Activated CD4-positive, alpha-beta T cell treated with anti-CD3 and anti-CD28 coated beads, Interleukin-2, amount 50 U/mL, for 4 hours (primary cell): ENCODE measurements at places on chromosomes 1 and 21.

- DNase-seq, result no peak
Observed at GRCh38 chr1:161017756-161018630, 3.0 kb downstream of the F11R start.

DNA sequence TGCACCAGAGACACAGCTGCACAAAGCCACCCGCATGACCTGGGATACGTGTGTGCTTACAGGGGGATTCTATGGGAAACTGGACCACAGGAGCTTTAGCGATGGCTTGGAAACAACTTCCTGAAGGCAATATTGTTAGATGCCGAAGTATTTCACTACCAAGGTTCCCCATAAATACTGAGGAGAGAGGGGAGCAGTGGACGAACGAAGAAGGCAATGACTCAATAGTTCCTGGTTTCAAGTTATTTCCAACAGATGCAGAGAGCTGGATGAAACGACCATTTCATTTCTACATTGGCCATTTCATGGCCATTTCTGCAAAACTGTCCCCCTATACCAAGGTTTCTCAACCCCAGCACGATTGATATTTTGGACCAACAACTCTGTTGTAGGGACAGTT lies 61.3 kb downstream of the CD34 start:
- no peak for DNase-seq

DNA sequence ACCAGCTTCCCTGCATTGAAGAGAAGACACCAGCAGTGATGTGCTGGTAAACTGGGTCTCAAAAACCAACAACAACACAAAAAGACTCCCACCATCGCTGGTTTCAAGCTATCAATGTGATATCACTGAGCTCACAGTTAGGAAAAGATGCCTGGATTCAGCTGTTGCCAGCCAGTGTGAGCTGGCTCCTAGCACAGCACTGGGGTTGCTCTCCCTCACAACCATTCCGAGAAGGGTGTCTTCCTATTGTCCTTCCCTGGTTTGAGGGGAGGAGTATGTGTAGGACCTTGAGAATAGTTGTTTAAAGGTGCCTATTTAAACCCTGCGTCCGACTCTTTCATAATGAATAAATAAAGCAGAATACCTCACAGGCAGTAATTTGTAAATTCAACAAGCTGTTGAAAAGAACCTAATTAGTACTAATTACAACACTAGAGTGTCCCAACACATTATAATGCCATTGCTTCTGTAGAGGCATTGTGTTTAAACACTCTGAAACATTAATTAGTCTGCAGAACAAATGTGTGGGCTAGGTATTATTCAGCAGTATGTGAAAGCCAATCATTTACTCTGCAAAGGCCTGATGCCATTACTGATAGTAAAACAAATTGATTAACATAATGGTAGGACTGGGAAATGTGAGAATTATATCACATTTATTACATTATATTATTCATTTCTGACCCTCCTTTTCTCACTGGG lies 17.2 kb downstream of the NIBAN1 start:
- DNase-seq, result no peak

GRCh38 chr1:23634840-23635651 lies 56.6 kb upstream of the RPL11 start:
- DNase-seq, result peak; percentile 35

- DNase-seq, result no peak
Observed at GRCh38 chr1:226821719-226822085, 48.7 kb upstream of the PSEN2 start.

- no peak for DNase-seq
Observed at GRCh38 chr1:2561898-2562895, 6.0 kb downstream of the TNFRSF14 start.
